Activated CD4-positive, alpha-beta T cell treated with anti-CD3 and anti-CD28 coated beads, Interleukin-2, amount 10 ng/mL, durations not matched to agents 24 days and 14 days (primary cell): ENCODE measurements at places on chromosomes 2 and 18.

DNA sequence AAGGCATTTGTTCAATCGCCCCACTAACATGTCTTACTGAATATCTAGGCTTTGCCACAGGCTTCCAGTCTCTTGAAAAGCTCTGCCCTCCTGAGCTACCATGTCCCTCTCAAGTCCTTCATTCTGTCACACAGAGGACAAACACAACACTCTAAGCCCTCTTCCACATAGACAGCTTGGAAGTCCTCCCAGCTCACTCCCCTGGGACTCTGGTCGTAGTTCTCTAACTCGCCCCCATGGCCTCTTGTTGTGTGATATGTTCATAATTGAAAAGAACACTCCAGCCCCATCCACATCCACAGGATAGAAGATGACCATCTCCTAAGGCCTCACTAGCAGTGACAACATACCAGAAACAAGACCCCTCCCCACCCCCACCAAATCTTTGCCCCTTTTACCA is 37.9 kb downstream of the BUB1 start:
- no peak for DNase-seq

- DNase-seq, result peak; percentile 77
These were observed 829 bp downstream of the ACVR1C start for GRCh38 chr2:157627594-157628476.

DNA sequence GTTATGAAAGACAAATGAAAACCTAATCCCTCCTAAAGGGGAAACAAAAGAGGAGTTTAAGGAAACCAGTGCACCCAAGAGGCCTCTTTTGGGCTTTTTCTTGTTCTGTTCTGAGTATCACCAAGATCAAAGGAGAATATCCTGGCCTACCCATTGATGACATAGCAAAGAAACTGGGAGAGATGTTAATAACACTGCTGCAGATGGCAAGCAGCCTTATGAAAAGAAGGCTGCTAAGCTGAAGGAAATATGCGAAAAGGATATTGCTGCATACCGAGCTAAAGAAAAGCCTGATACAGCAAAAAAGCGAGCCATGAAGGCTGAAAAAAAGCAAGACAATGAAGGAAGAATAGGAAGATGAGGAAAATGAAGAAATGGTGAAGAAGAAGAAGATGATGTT is 23.6 kb upstream of the STAT4 start:
- DNase-seq, result no peak

- no peak for DNase-seq
These were observed 58.0 kb downstream of the ZNF519 start for GRCh38 chr18:14074187-14074586.

DNA sequence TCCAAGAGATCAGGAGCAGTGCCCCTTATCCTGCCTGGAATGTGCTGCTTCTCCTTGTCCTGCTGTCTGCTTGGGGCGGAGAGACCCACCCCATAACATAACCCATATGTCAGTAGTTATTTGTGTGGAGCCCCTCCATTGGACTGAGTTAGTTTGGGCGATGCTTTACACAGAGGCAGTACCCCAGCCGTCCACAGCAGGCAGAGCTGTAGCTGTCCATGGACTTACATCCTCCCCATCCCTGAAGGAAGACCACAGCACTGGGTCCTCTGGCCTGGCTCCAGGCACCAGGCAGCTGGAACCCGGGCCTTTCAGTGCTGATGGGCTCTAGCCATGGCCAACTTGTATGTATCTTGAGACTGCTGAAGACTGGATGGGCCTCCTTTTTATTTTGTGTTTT is 20.3 kb downstream of the GKN2 start:
- no peak for DNase-seq
